ENCODE measurements at places on chromosomes 4 and X. TPM values are rescaled to one million over a fixed set of nuclear protein-coding genes. Genes with fewer than 3 reads are reported as not detected.

Gene ALPK1
- total RNA-seq = 8.8 TPM

Gene TEX11
- total RNA-seq = 0.22 TPM

Gene F11
- total RNA-seq = not detected

Gene NHS
- 3.0 TPM for total RNA-seq

DNA sequence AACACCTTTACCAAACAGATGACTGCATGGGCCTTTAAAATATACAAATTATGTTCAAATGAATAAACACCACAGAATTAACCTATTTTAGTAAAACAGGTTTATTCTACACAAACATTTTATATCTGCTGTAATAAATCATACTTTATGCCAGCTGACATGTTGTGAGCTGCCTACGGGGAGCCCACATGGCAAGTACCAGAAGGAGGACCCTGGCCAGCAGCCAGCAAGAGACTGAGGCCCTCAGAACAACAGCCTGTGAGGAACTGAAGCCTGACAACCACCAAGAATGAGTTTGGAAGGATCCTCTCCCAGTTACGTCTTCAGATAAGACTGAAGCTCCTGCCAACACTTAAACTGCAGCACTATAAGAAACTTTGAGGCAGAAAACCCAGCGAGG is 377.0 kb downstream of the PDGFC start:
- no peak for DNase-seq

- DNase-seq = no peak
Observed at GRCh38 chrX:153736871-153737441, 12.3 kb downstream of the ABCD1 start.

- DNase-seq = no peak
Observed at GRCh38 chr4:56704089-56704871, 23.2 kb upstream of the HOPX start.
